Activated T-cell treated with anti-CD3 and anti-CD28 coated beads for 1 hour (primary cell): ENCODE measurements at places on chromosomes 4 and X.

DNA sequence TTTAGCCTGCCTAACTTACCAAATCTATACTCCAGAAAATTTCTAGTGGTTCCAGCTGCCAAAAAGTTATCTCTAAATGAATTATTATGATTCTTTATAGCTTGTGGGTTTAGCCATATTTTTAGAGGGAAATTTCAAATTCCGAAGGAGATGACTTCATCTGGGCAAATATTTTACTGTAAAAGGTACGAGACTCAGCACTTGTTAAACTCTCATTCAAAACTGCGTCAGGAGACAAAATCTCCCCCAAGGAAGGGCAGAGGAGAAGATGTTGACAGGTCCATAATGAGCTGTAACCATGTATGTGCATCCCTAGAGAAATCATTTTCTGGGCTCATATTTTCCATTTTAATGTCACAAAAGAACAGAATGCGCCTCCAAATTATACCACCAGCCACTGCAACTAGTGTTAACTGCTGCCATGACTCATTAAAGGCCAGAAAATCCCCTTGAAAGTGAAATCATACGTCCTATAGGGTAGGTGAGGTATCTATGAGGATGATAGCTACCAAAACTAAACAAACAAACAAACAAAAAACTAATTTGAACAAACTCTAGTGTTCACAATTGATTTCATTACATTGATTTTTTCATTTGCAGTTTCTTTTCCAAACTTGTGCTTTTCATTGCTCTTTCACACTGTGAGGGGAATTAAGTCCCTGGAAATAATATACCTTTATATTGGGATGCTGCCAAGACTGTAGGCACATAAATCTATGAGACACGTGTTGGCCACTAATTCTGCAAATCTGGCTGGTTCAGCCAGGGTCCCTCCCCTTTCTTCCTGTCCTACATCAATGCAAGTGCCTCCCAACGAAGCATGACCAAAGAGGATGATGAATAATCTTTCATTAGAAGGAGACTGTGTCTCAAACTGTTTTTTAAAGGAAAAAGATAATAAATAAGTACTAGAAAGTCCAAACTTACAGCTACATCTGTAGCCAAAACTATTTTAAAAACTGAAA is 85.8 kb downstream of the ARHGAP6 start:
- DNase-seq: no peak

- no peak for DNase-seq
Observed at GRCh38 chrX:39688576-39689375, 409.0 kb downstream of the BCOR start.

- DNase-seq: no peak
Observed at GRCh38 chr4:90219822-90220221, 92.6 kb downstream of the CCSER1 start.

DNA sequence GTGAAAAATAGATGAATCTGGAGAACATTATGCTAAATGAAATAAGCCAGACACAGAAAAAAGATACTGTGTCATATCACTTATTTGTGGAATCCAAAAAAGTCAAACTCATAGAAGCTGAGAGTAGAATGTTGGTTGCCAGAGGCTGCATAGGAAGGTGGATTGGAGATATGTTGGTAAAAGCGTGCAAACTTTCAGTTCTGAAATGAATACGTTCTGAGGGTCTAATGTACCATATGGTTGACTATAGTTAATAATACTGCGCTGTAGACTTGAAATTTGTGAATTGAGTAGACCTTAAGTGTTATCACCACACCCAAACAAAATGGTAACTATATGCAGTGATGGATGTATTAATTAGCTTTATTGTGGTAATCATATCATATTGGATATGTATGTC is 45.0 kb upstream of the UPRT start:
- DNase-seq: no peak

DNA sequence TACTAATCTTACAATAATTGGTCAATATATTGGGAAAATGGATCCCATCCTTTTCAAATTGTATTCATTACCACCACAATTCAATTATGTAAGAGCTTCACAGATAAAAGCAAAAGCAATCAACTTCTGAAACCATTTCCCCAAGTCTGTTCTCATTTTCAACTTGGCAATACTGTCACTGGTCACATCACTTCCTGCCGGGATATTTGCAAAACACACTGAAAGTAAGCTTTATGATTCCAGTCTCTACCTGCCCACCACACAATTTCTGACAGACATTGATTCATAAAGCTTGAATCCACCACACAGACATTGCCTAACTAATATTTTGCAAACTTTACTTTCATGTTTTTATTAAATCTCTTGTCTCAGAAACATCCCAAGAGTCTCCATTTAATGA is 53.6 kb downstream of the LIN54 start:
- DNase-seq: no peak
